ENCODE measurements at places on chromosomes 5 and 9. TPM values are rescaled to one million over a fixed set of nuclear protein-coding genes. Genes with fewer than 3 reads are reported as not detected.

DNA sequence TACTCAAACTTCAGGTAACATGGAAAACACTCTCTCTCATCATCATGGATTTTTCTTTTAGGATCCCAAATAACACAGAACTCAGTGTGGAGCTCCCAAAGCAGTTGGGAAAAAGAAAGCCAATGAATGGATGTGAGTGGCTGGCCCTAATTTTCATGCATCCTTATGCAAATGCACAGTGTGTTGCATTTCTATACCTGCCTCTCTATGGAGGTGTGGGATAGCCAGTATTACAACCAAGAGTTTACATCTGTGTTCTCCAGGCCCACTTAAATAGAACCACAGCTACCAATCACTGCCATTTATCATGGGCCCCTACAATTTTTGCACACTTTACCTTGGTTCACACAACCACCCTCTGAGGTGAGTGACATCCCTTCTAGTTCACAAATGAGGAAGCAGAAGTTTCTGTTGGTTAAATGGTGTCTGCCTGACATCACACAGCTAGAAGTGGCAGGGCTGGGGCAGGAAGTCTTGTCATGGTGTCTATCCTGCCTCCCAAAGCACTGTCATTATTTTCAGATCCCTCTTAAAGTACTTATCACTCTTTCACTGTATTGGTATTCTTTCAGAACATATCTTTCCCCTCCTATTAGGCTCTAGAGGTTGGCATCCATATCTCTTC is 17.3 kb downstream of the MAMDC2 start:
- no peak for DNase-seq

Gene DEPDC1B
- 0.23 TPM for polyA plus RNA-seq

DNA sequence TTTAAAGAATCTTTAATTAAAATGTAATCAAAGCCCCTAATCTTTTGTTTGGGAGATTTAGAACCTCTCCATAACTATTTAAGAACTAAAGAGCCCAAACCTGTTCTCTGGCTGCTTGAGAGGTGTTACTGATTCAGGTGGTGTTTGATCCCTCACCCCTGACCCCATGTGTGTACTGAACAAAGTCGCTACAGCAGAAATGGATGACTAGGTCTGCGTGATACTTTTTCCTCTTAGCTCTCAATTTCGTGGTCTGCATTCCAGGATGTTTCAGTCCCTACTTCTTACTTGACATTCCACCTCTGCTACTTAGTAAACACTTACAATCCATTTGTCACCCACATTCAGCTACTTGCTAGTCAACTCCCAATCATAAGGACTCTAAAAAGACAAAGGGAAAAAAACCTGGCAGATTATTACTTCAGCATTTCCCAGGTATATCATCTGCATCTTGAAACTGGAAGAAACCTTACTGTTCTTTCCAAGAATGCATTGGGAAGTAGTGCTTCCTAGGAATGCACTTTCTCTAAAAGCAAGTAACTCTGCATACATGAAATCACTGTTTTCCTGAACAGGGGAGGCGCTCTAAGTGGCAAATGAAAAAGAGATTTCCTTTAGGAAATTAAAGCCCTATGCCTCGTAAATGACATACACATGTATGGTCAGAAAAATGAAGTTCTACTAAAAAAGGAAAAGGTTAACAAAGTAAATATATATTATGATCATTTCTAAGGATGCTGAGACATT is 1091.6 kb downstream of the PTPRD start:
- DNase-seq, result no peak

- no peak for DNase-seq
Observed at GRCh38 chr5:81426359-81427030, 32.6 kb upstream of the ACOT12 start.

- DNase-seq, result no peak
Observed at GRCh38 chr9:93951655-93952118, 3.5 kb downstream of the BARX1 start.

DNA sequence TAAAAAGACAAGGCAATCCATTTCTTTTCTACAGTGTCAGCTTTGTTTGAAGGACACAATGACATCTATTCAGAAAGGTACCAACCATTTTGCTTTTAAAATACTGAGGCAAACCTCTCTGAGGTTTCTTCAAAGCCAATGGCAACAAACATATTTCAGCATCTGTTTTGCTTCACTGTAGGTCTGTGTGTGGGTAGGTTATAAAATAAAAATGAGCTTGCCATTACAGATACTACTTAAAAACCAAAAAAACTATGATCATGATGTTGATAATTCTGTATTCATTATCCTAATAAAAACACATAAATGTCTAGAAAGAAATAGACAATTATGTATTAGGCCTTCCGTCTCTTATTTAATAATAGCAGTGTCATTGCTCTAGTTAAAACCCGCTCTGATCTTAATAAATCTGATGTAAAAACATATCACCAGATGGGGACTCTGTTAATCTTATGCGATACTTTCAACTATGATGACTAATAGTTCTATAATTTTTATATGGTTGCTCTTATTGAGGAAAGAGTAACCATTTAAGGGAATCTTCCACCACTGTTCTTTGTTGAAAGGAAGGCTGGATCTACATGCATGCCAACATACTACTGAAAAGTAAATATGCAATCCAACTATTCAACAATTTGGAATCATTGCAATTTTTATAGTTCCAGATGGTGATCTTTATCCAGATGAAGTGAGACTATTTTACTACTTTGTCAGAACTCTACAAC is 647.2 kb downstream of the PDE4D start:
- no peak for DNase-seq

Gene SPATA31A3
- not detected for polyA plus RNA-seq

Gene SPINK4
- not detected for polyA plus RNA-seq

DNA sequence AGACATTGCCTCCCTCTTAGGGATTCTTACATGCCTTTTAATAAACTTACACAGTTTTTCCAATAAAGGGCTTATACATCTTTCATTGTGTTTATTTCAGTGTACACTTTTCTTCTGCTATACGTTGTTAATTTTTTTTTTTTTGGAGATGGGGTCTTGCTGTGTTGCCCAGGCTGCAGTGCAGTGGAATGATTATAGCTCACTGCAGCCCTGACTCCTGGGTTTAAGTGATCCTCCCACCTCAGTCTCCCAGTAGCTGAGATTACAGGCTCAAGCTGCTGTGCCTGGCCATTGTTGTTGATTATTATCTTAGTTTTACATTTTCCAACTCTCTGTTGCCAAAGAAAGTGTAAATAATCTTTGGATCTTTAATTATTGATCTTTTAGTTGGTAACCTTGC is 89.8 kb downstream of the GTF3C4 start:
- DNase-seq, result no peak

GRCh38 chr5:123035360-123035917 is 1.1 kb downstream of the PPIC start:
- no peak for DNase-seq

Gene AGXT2
- not detected for polyA plus RNA-seq

DNA sequence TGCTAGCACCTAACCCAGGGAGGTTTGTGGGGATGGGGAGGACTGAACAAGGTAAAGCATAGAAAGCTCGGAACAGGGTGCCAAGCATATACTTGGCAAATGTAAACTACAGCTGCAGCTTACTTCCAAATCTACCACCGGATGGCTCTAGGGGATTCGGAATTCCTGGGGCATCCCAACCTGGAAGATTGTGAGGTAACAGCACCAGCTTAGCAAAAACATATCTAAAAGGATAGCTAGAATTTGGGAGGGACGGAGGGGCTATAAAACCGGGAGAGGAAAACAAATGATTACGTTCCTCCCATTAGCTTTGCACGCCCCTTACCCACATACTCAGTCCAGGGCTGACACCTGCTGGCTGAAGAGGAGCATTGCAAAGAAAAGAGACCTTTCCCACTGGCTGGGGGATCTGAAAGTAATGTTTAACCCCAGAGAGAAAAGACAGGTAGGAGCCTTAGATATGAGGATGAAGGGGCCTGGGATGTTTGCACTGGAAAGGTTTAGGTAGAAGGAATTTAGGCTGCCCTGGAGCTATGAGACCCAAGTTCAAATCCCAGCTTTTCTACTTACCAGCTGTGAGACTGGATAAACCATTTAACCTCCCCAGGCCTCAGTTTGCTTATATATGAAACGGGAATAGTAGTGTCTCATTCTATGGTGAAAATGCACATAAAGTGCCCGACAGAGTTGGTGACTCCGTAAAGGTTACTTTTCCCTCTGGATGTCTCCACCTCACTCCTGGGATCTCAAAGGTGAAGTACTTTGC is 73.6 kb downstream of the FAM114A2 start:
- peak; percentile 7 for DNase-seq

DNA sequence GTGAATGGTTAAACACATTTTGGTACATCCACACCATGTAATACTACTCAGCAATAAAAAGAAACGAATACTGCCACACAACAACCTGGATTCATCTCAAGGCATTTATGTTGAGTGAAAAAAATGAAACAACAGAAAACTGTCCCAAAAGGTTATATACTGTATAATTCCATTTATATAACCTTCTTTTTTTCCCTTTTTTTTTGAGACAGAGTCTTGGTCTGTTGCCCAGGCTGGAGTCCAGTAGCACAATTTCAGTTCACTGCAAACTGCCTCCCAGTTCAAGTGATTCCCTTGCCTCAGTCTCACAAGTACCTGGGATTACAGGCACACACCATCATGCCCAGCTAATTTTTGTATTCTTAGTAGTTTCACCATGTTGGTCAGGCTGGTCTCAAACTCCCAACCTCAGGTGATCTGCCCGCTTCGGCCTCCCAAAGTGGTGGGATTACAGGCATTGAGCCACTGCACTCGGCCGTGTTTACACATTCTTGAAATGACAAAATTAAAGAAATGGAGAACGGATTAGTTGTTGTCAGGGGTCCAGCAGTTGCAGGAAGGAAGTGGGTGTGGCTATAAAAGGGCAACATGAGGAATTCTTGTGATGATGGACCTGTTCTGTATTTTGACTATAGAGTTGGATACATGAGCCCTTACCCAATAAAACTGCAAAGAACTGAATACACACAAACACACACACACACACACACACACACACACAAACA is 17.4 kb downstream of the PPP6C start:
- DNase-seq, result no peak

DNA sequence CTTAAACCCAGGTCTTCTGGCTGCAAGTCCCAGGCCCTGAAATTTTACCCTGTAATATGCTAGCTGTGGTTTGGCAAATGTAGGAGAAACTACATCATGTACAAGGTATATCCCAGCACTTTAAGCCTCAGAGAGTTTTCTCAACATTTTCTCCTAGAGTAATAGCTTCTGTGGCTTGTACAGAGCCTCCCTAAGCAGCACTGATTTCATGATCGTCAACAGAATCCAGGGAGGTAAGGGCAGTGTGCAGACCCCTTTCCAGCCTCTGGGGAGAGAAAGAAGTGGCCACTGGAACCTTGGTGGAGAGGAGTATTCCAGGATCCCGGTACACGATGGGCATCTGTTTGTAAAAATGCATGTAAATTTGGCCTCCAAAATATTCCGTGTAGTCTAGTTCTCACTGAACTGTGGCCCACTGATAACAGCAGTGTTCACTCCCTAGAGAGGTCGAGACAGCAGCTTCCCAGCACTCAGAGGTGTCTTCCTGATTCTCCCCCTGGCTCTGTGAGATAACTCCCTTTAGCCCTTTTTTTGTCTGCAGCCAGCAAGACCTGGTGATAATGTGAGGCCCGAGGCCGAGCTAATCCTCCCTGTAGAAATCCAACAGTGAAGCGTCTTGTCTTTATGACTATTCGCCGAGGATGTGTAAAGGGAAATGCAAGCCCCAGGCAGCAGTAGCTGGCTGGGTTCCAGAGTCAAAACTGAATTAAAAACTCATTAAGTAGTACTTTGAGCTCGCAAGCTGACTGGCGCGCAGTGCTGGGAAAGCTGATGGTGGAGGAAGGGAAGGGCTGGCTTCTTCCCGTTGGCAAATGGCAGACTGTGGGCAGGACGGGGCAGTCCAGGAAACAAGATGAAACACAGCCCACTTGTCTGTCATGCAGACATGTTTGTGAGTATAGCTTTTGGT is 59.0 kb downstream of the MAP1B start:
- DNase-seq, result no peak

Gene OR13J1
- polyA plus RNA-seq, result not detected

- no peak for DNase-seq
Observed at GRCh38 chr9:137070906-137071275, 534 bp upstream of the SAPCD2 start.

Gene PCDHA4
- polyA plus RNA-seq, result not detected

Gene FAM240B
- not detected for polyA plus RNA-seq

DNA sequence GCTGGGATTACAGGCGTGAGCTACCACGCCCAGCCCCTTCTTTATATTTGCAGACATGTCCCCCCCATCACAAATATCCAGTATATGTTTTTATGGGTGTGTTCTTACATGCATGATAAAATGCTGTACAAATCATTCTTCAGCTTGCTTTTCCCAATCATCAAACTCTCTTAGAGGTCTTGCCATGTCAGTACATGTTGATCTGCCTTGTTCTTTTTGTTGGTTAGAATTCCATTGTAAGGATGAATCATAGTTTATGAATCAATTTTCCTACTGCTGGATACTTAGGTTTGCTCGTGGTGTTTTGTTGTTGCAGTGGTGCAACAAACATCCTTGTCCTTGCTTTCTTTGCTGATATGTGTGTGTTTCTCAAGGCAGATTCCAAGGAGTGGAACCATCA is 79.9 kb upstream of the NEURL1B start:
- DNase-seq, result no peak

- no peak for DNase-seq
Observed at GRCh38 chr9:30774326-30774725, 1610.1 kb upstream of the ACO1 start.

DNA sequence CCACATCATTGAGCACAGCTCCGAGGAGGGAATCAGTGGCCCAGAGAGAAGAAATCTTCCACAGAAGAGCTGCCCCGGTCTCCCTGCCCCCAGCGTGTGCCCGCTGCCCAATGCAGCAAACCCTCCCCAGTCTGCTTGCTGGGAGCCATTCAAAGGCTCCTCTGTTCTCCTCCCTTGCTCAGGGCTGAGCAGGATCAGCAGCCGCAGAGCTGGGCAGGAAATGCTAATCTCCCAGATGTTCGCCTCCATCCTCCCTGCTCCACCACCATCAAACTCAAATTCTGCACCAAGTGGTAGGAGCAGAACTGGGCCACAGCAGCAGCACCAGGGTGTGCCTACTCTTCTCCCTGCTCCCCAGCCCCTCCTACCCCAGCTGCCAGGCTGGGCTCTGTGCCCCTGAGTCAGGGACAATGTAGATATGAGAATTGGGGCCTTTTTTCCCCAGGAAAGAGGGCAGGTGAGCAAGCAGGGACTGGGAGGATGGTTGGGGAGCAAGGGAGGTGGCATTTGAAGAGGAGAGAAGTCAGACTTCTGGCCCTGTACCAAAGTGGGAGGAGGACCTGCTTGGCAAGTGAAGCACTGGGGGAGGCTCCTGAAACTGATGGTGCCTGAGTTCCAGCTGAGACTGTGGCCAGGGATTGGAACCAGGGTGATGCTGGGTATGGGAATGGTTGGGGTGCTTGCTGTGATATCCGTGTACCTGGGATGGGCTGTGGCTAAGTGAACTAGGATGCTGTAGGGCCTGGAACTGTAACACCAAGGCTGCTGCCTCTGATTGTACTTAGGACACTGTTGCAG is 1.9 kb upstream of the PCDH1 start:
- no peak for DNase-seq

- DNase-seq, result no peak
Observed at GRCh38 chr5:40791715-40792139, 6.4 kb downstream of the PRKAA1 start.

GRCh38 chr9:133718563-133719315 is 19.4 kb downstream of the SARDH start:
- DNase-seq, result no peak

Gene CLIC3
- 5.0 TPM for polyA plus RNA-seq

Gene TRIP13
- polyA plus RNA-seq, result 0.39 TPM
